ENCODE measurements at places on chromosomes 2 and 18.

DNA sequence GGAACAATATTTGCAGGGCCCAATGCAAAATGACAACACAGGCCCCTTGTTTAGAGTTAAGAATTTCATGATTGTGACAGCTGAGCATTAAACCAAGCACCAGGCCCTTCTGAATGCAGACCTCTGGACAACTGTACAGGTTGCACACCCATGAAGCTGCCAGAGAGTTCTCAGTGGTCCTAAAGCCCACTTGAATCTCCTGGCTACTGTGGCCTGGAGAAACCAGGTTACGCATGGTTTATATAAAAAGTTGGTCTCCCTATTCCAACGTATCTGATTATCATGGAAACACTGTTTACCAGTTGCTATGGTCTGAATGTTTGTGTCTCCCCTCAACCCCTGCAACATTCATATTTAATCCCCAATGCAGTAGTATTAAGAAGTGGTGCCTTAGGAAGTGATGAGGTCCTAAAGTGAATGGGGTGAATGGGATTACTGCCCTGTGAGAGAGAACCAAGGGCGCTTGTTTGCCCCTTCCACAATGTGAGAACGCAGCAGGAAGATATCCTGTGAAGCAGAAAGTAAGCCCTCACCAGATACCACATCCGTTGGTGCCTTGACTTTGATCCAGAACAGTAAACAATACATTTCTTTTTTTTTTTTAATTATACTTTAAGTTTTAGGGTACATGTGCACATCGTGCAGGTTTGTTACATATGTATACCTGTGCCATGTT is 48.0 kb upstream of the ANXA4 start:
- DNase-seq, result no peak

DNA sequence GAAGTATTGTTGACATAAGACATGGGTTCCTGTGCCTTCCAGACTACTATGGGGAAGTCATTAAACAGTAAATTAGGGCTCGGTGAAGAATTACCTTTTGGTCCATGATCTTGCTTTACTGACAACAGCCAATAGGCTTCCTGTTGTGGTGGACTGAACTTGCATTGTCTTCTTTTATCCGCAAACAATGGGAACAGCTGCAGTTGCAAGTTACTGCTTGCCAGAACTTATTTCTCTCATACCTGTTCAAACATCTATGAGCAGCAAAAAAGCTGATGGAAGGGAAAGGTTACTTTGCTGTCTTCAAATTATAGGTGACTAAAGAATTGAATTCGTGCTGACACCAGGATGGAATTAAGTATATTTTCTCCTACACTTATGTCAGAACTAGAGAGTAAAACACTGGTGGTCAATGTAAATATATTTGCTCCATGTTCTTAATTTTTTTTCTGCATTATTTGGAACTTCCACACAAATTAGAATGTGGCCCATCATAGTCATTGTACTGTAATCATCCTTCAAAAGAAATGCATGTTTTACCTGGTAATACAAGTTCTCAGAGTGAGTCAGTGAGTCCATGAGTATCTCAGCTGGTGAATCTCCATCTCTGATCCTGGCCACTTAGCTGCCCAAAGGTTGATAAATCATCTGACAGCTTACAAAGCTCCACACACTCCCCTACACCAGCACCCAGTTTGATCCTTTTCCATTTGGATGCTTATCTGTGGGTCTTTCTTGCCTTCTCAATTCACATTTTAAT is 37.3 kb upstream of the RNF152 start:
- no peak for DNase-seq

- peak; percentile 28 for DNase-seq
Measured at GRCh38 chr2:179861416-179862067, at the start of gene ZNF385B. ZNF385B (minus strand) TSS chr2:179861612.

GRCh38 chr2:190576573-190576972 is 42.1 kb upstream of the NEMP2 start:
- DNase-seq, result peak; percentile 19

DNA sequence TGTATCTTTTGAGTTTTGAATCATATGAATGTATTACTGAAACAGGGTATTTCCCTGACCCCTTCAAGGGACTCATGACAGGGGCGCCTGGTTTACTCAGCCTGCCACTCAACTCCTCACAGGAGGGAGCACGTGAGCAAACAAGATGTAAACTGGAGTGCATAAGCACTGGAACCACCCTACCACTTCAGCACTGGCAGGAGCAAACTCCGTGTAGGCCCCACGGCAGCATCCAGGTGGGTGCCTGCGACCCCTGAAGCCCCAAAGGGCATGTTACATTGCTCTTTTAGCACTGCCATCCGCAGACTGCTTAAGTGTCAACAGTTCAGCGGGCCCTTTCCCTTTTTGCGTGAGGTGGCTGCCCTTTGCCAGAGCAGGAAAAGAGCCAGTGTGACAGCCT is 8.2 kb upstream of the DAPL1 start:
- DNase-seq, result no peak

- DNase-seq, result no peak
Measured at GRCh38 chr2:220674033-220674432, 898.1 kb downstream of the EPHA4 start.

GRCh38 chr2:205699515-205700289 is 17.4 kb downstream of the NRP2 start:
- DNase-seq, result no peak

DNA sequence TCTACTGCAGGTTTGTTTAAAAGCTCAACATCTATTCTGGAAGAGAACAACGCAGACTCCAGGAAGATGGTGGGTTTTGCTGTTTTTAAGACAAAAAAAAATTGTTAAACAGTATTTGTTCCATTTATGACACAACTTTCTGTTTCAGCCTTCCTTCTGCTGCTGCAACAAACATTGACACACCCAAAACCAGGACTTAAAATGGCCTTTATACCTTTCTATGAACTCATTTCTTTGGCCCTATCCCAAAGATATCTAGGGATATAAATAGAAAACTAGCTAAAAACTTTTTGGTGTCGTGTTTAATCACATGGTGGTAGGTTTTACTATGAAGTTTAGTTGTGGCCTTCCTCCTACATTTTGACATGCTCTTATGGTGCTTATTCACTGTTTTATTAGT is 964 bp upstream of the GALNT3 start:
- peak; percentile 83 for DNase-seq

GRCh38 chr2:74824679-74825078 is 9.2 kb upstream of the HK2 start:
- no peak for DNase-seq

- no peak for DNase-seq
Measured at GRCh38 chr2:220764171-220764570, 807.9 kb downstream of the EPHA4 start.

DNA sequence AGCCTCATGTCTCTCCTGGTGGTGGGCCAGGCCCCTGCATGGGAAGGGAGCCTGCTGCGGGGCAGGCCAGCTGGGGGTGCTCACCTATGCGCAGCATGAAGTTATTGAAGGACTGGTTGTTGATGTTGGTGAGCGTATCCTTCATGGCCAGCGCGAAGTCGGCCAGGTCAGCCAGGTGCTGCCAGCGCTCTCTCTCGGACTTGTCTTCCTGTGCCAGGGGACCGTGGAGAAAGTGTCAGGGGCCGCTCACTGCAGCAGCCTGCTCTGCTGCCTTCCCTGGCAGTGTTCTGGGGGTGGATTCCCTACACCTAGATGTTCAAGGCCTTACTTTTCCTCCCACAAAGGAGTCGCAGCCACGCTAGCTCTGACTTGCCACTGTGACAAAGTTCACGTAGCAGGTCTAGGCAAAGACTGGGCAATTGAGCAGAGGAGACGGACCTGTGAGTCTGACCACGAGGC is 28.2 kb downstream of the CENPO start:
- no peak for DNase-seq

GRCh38 chr2:145593991-145594614 is 1074.2 kb upstream of the ZEB2 start:
- DNase-seq, result no peak

DNA sequence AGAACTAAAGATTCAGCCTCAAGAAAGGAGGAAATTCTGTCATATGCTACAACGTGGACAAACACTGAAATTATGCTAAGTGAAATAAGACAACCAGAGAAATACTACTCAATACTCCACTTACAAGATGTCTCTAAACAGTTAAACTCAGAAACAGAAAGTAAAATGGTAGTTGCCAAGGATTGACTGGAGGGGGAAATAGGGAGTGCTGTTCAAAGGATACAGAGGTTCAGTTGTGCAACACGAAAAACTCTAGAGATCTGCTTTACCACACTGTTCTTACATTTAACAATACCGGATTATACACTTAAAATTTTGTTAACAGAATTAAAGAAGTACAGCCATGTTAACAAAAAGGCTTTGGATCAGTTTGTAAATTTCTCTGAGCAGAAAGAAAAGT is 39.8 kb upstream of the C2orf15 start:
- DNase-seq, result peak; percentile 22

DNA sequence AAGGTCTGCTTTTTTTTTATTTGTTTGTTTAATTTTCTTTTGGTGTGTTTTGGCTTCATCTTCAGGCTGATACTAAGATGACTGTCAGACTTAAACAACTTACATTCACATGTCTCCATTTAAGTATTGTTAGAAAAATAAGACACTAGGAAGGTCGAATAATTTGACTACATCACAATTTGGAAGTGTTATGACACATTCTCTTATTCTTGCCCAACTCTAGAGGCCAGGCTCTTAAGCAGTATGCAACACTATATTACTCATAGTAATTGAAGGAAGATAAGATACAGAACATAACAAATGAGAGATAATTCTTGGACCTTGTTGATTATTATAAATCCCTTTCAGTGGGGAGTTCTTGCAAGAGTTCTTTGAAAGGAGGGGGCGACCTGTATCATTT is 295.3 kb upstream of the COL3A1 start:
- DNase-seq, result no peak

DNA sequence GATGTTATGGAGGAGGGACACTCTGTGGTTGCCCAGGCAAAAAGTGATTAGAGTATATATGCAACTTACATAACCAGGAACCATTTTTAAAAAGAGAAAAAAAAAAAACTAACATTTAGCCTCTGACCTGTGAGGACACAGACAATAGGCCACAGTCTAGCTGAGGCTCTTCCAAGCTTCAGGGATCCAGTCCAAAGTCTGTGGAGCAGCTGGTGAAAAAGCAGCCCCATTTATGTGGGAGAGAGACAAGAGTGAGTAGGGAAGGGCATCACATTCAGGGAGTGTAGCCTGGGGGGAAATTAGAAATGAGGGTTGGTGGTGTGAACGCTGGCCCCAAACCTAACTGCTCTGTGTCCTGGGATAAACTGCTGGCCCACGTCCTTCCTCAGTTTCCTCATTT is 122.8 kb downstream of the MYO5B start:
- DNase-seq, result no peak

DNA sequence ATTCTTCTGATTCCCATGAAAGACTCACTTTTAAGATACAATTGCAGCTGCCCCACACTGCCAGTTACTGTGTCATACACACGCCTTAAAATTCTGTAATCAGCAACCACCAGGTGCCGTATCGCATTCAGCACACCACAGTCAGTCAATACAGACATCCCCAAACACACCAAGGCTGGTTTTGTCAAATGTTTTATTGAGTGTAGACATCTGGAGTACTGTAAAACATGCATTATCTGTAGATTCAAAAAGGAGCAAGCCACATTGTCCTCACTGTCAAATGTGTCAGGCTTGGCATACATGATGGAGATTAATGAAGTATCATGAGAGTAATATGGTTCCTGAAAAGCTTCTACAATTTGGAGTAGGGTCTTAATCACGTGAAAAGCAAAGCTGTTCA is 109.7 kb upstream of the SP3 start:
- DNase-seq, result no peak
